NCI-H510A treated with DMSO at 0.1 percent for 48 hours (cell line): ENCODE measurements at places on chromosomes 1 and 21.
A peak's percentile ranks its signal among the peaks of the same experiment; 100 is the strongest.

DNA sequence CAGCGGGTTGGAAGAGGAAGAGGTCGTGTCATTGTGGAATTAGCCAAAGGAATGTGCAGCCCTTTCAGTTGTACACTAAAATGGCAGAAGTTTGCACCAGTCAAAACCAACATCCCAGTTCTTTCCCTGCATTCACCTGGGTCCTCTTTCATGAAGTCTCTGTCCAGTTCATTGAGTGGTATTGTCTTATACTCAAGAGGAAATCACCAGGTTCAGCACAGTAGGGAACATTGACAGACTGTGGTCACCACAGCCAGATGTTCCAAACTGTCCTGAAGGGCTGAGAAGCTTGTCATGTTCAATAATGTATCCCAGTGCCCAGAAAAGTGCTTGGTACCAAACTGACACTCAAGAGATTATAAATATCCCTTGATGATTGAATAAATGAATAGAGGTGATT lies 131.6 kb downstream of the GLUL start:
- DNase-seq: no peak

- DNase-seq: no peak
These were observed 21.7 kb upstream of the SOX13 start for GRCh38 chr1:204051258-204051657.

DNA sequence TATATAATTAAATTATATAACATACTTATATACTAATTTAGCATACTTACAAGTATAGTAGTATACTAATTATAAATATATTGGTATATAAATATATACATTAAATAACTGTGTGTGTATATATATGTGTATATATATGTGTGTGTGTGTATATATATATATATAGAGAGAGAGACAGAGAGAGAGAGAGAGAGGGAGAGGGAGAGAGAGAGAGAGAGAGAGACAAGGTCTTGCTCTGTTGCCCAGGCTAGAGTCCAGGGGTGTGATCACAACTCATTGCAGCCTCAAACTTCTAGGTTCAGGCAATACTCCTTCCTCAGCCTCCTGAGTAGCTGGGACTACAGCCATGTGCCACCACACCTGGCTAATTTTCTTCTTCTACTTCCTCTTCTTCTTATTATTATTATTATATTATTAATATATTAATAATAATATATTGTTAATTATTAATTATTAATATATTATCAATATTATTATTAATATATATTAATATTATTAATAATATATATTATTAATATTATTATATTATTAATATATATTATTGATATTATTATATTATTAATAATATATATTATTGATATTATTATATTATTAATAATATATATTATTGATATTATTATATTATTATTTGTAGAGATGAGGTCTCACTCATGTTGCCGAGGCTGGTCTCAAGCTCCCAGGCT lies 185.5 kb downstream of the CRB1 start:
- no peak for DNase-seq

DNA sequence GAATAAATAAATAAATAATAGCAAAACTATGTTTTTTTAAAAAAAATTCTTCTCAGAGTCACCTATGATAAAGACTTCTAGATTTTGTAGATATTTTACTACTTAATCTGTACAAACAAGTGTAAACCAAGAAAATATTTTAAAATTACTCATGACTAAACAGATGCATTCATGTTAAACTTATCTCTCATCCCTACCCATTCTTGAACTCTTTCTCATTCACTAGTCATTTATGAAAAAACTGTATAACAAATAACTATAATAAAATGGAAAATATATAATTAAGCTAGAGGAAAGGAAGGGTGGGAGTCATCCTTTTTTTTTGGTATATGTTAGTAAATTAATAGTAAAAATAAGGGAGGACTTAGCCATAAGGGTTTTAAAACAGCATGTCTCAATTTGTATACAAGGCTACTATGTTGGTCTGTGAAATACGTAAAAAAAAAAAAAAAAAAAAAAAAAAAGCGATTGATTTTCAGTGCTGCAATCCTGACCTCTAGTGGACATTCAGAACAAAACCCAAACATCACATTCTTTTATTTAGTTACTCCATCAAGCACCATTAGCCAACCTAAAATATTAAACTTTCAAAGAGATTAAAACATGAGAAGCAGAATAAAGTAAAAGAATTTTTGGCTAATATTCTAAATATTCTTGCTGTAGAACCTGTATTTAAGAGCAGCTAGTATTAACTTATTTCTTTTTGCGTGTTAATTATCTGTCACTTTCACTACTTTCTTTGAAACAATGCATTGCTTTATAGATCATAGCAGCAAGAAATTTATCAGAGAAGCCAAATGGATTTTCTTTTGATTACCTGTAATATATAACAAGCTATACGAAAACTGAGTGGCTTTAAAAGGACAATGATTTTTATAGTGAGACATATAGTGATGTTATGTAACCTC lies 255.8 kb upstream of the CACYBP start:
- DNase-seq: peak; percentile 77

DNA sequence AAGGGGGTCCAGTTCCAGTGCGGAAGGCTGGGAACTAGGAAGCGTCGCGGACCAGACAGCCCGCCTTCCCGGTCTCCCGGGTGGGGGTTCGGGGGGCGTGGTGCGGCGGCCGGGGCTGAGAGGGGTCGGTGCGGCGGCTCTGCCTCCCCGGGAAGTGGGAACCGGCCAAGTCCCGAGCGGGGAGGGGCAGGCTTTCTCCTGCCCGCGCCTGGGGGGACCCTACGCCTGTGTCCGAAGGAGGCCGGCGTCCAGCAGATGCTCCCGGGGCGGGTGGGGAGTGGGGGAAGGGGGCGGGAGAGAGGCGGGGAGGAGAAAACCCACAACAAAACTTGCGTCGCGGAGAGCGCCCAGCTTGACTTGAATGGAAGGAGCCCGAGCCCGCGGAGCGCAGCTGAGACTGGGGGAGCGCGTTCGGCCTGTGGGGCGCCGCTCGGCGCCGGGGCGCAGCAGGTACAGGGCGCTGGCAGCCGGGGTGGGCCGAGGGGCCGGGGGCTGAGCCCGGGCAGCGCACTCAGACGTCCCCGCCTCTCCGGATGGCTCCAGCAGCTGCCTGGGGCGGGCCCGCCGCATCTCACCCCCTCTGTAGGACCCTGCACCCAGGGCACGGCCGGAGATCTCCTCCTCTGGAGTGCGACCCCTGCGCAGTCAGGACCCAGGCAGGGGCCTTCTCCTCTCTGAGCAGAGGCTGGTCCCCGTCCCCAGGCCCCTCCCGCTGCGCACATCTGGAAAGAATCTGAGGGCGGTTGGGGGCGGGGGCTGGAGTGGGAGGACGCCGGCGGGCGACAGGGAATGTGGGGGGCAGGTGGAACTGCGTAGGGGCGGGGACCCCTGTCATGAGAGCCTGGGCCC lies at the start of gene PODN:
Gene PODN, plus strand, starts transcription at position 355 of the 849 bp plus-strand sequence. CDS start 7,643 bp downstream, outside the sequence.
- no peak for DNase-seq

DNA sequence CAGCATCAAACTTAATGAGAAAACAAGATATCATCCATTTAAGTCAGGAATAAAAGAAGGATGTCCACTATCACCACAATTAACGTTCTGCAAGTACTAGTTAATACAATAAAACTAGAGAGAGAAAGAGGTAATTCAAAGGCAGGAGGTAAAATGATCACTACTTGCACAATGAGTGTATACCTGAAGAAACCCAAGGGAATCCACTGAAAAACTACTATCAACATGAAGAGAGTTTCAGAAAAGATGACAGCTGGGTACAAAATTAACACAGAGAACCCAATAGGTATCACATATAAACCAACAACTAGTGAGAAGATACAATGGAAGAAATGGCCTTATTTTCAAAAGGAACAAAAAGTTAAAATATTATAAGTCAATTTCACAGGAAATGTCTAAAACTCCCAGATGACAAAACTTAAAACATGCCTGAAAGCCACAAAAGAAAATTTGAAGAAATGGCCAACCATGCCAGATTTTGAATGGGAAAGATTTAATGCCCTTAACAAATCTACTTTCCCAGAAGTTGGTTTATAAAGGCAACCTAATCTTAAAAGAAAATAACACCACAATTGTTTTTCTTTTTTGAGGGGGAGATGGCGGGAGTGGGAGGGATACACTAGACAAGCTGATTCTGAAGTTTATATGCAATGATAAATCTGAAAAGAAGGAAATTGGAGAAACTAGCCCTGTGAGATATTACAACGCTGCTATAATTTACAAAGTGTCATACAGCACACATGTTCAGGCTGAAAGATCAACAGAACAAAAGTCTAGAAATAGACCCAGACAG lies 17.8 kb downstream of the VPS26C start:
- DNase-seq: no peak

GRCh38 chr1:178632653-178633052 lies 92.4 kb upstream of the RALGPS2 start:
- no peak for DNase-seq

DNA sequence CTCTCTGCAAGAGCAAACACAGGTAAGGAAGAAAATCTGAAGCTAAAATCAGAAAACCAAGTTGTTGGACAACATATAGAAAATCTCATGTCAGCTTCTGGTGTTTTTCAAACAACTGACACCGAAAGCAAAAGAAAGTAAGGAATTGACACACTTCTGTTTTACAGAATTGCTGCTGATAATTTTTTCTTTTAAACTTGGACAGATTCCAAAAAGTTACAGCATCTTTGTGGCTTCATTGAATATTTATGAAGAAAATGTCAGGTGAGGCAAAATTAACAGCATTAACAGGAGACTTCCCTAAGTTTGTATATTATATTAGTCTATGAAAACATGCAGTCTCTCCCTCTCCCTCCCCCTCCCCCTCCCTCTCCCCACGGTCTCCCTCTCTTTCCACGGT lies 14.9 kb upstream of the CTSS start:
- DNase-seq: no peak

DNA sequence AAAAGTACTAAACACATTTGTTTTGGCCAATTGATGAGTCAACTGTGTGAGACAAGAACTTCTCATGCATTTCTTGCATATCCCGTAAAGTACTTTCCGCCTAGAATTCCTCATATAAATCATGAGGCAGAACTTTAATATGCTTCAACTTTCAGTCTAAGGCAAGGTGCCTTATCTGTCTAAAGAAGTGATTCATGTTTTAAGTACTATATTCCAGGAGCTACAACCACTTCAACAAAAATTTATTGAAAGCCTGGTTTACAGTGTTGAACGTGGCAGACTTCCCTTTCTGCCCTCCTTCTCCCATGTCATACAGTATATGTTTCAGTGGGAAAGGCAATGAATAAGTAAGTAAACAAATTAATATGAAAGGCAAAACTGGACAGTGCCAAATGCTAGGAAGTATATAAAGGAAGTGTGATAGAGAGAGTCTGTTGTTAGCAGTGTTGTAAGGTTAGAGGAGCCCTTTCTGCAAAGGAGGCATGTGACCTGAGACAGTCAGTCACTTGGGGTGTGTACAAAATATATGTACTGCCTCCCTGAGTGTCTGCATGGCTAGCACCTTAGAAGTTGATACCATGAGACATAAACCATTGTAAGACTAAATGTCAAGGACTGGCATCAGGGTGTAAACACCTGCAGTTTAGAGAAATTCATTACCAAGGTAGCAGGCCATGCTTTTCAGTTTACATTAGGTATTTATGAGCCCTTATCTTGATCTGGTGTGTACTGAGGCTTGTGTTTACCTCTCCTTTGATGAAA lies 362.2 kb downstream of the SRGAP2C start:
- DNase-seq: no peak

DNA sequence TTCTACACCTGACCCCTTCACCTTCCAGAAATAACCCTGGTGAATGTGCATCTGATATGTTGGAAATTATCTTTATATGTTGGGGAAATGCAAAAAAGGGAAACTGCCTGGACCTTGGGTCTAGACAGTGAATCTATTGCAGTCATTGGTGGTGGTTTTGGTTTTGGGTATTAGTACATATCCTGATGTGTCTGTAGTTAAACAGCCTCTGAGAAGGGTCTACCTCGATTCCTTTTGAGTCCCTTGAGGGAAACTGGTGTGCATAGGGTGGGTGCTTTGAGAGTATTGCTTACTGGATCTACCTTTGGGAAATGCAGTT lies 127.3 kb upstream of the KIAA0040 start:
- no peak for DNase-seq

DNA sequence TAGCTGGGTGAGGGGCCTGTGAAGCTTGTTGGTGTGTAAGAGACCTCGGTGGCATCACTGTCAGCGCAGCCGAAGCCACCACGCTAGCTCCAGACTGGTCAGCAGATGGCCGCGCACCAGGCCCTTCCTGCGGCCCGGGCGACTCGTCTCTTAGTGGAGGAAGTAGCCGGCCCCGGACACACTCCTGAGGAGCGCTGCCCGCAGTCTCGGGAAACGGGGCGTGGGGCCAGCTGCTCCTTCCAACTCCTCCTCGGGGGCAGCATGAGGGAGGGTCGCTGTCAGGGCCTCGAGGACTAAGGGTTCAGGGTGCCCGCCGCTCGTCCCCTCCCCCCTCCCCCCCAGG lies 20.4 kb downstream of the H3-3A start:
- no peak for DNase-seq

GRCh38 chr1:57079454-57080157 lies 113.8 kb upstream of the C8B start:
- DNase-seq: no peak

DNA sequence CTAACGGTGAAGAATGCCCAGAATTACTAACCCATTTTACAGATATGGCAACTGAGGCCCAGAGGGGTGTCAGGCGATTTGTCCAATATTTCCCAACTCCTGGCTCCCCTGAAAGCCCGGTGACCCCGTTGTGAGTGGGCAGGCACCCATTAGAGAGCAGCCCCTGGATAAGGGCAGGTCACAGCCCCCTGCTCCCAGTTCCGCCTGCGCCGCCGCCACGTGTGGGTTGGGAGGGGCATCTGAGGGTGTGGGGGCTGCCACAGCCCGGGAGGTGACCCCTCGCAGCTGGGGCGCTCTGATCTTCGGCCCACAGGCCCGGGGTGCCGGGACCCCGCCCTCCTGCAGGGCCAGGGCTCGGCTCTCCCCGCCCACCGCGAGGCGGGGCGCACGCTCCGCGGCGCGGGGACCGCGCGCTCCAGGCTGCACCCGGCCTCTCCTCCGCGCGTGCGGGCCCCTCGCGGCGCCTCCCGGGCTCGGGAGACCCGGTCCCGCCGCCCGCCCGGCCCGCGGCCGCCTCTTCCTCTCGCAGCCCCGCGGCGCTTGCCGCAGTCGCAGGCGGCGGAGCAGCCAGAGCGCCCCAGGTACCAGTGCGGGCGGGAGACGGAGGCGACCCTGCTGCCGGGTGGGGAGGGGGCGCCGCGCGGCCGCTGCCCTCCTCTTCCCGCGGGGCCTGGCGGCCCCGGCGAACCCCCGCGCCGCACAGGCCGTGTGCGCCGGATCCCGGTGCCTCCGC lies at the start of gene HTR6:
Gene HTR6, plus strand, starts transcription at position 423 of the 733 bp plus-strand sequence. CDS start 879 bp downstream, outside the sequence.
- DNase-seq: no peak

- no peak for DNase-seq
These were observed 6.5 kb downstream of the CCSAP start for GRCh38 chr1:229336345-229336744.
